Posterior vena cava (tissue), 2 donors: ENCODE measurements at places on chromosomes 1 and 21. TPM values are rescaled to one million over a fixed set of nuclear protein-coding genes. Genes with fewer than 3 reads are reported as not detected.

The ITLN2 gene
- not detected for total RNA-seq

The UBE2U gene
- not detected for total RNA-seq

The INKA2 gene
- total RNA-seq = 16.1 TPM

The SLC2A5 gene
- 3.2 TPM for total RNA-seq

The WNT2B gene
- 3.2 TPM for total RNA-seq

The HSPA6 gene
- total RNA-seq = 6.4 TPM

DNA sequence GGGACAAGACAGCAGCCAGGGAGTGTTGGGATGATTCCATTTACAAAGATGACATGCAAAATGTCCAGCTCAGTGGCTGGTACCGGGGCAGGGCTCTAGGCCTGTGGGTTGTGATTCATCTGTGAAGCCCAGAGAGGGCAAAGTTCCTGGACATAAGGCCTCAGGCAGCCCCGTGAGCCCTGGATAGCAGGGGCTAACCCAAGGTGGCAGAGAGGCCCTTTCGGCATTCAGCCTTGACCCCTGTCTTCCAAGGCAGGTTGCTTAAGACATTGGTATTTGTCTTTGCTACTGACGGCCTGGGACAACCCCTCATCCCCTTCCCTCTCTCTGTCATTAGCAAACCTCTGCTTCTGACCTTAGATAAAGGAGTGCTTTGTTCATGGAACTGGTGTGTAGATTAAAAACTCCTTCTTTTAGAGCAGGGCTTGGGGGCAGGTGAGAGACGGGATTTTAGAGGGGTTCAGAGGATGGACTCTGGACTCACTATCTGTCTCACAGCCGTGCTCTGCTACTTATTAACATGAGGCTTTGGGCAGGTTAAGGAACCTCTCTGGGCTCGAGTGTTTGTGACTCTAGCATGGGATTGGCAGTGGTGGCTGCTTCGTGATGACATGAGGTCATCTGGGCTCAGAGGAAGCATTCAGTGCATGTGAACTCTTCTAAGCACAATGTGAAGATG lies 36.3 kb downstream of the TMEM51 start:
- no peak for DNase-seq

- DNase-seq = no peak
Measured at GRCh38 chr21:38389896-38390295, 108.4 kb downstream of the ERG start.

GRCh38 chr1:211932231-211932932 lies 101.8 kb upstream of the LPGAT1 start:
- no peak for DNase-seq

DNA sequence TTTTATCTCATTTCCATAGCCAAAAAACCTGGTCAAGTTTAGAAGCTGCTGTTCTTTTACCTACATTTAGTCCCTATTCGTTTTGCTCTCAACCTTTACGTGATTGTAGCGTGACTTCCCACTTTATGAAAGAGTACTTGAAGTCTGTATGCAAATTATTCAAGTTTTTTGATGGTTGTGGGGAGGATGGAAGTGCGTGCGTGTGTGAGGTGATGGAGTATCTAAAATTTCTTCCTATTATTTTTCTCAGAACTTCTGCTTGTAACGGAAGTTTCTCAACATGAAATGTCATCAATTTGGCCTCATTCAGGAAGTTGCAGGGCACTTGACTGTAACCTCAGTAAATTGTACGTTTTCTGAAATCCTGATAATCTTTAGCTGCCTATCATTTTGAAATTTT lies 64.0 kb downstream of the SAMSN1 start:
- DNase-seq = no peak

DNA sequence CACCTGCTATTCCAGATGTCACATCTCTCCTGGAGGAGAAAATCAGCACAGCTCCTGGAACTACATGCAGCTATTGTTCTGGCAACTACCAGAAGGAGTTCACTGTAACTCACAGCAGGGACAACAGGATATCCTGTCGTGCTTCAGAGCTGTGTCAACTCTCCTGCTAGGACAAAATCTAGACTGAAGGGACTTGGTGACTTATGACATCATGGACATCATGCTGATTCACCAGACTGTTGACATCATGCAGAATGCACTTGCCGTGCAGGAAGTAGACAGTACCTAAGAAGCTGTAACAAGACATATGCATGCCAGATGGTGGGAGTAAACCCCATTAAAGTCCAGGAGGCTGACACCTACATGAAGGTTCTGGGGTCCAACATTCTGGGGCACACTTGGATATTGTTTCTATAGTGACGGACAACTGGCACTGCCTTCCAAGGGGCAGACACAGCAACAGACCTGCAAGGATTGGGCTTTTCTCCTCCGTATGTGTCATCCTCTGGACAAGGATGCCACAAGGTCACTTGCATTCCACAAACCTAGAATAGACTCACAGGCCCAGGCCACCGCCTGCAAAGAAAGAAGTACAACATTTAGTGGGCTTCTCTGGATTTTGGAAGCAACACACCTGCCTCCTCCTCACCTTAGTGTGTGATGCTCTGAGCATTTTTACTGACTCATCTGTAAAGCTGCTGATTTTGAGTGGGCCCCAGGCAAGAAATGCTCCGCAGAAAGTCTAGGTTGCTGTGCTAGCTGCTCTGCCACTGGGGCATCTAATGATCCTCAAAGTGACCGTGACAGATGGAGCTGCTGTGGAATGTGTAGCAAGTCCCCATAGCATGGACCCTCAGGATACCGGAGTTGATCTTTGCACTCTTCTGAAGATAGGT lies 249.2 kb downstream of the MATN1 start:
- DNase-seq = no peak

- DNase-seq = no peak
Measured at GRCh38 chr1:234942012-234942332, 186.7 kb downstream of the TOMM20 start.

- peak; percentile 26 for DNase-seq
Measured at GRCh38 chr1:204448344-204448964, 36.8 kb upstream of the PPP1R15B start.

- DNase-seq = no peak
Measured at GRCh38 chr1:12251442-12251841, 21.6 kb downstream of the VPS13D start.

DNA sequence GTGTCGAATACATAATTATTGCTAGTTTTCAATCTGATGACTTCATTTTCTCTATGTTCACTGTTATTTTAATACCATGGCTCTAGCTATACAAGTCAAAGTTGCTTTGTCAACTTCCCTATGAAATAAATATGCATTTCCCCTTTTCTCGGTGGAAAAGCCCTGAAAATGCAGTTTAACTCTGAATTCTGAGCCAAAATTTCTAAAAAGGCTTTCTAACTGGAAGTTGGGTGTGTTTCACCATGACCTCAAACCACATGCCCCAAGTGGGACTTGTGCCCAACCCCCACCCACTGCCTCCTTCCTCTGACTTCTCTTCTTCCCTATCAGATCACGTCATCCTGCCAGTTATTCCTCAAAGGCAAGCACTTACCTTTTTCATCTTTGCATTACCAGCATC lies 8.9 kb downstream of the MKNK1 start:
- peak; percentile 92 for DNase-seq

DNA sequence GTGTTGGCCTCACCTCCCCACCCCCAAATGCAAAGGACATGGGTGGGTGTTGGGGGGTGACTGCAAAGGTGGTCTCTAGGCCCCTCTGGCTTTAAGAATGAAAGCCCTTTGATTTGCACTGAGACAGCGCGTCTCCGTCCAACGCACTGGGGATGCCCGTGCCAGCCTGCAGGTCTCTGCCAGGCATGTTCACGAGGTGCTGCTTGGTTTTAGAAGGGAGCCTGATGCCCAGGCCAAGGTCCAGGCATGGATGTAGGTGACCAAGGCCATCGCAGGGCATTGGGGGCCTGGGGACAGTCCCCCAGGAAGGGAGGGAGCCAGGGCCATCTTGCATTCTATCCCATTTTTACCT lies 363.6 kb upstream of the VAMP3 start:
- DNase-seq = no peak

DNA sequence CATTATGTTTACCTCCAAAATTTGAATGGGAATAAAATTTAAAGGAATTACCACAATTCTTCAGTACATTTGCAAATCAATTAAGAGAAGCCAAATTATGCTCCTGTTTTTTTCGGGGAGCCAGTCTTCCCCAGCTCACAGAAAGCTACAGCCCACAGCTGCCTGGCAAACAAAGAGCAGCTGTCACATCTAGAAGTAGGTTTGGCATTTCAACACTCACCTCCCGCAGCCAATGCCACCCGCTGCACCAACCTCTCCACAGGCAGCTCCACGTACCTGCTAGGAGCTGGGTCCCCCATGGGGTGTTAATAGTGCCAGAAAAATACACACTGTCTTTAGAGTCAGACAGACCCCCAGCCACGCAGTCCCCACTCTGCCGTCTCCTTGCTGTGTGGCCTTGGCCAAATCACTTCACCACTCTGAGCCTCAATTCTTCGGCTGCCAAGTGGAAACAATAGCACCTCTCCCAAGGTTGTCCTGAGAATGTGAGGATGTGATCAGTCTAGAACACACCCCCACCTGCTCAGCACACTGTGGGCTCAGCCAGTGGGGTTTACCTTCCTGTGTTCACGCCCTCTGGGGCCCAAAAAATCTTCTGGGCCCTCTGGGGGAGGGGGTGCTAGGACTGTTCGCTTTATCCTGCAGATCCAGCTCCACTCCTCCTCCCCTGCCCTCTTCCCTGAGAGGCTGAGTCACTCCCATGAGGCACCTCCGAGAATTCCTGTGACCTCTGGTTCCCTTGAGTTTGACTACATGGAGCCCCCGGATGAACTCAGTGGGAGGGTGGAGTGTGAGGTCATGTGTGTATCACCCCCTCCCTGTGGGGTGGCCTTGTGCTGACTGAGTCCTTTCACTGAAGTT lies 204.3 kb upstream of the GRIK3 start:
- no peak for DNase-seq

GRCh38 chr21:42983103-42983502 lies 8.7 kb downstream of the PKNOX1 start:
- no peak for DNase-seq

- DNase-seq = no peak
Measured at GRCh38 chr1:78070210-78070609, 24.4 kb downstream of the GIPC2 start.

DNA sequence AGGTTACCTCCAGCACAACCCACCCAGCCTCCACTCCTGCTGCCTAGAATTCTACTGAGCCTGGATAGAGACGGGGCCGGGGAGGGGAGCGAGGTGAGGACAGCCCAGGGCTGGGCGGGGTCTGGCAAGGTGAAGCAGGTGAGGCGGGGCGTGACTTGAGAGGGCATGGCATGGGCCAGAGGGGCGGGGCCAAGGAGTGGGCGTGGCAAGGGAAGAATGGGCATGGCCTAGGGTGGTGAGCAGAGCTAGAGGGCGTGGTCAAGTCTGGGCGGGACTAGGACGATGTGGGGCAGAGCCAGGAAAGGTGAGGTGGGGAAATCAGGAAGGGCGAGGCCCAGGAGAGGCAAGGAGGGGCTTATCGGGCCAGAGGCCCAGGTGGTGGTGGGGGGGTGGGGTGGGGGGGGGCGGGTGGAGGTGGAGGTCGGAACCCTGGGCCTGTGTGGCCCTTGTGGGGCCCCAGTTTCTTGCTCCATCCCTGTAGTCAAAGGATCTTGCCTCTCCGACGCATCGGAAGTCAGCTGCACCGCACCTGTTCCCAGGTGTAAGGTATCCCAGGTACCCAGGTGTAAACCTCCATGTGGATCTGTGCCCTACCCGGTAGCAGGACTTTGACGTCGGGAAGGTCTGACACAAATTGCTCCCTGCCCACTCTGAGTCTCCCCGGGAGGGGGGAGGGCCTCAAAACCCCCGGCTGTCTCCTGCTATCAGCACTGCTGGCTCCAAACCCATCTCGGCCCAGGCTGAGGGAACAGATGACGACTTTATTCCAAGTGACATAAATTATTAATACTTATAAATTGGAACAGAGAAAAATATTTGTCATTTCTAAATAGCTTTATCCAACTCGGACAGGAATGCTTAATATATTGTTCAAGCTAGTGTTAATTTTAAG lies 32.9 kb upstream of the UTS2 start:
- DNase-seq = no peak

DNA sequence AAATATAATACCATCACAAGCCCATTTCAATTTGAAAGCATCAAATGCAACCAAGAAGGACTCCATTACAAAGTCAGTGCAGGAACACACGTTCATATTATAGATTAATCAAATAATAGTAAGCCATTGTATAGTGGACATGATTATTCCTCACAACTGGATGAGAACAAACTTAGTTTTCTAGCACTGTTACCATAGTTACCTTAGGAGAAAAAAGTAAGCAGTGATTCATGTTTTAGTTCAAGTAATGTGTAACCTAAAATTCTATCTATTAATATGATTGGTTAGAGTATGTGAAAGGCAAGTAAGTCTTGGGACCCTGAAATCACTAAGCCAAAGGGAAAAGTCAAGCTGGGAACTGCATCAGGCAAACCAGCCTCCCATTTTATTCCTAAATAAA lies 15.2 kb downstream of the SSX2IP start:
- no peak for DNase-seq

GRCh38 chr1:20660847-20661206 lies 342 bp downstream of the DDOST start:
- DNase-seq = no peak

DNA sequence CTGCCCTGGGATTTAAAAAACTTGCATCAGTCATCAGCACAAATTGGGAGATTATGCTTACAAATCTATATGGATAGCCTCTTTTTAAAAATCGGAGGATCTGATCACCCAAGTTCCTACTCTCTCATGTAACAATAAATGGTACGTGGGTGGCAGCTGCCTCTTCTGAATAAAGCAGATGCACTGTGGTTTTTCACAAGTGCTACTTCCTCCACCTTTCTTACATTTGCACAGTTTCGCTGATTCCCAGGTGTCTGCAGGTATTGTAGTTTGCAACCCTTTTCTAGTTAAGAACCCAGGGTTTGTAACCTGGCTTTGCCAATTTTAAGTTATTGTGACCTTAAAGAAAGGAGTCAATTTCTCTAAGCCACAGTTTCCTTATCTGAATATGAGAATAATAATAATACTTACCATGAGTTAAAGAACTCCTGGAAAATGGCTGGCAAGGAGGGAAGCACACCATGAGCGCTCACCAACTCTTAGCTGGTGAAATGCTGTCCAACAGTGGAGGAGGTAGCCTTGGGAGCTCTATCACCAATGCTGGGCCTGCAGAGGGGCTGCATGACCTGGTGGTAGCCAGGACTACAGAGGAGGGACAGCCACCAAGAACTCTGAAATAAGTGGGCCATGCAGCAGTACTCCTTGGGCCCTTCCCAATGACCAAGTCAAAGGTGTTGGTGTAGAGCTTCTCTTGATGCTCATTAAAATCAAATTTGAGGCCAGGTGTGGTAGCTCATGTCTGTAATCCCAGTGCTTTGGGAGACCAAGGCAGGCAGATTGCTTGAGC lies 30.2 kb upstream of the KCNA2 start:
- no peak for DNase-seq

DNA sequence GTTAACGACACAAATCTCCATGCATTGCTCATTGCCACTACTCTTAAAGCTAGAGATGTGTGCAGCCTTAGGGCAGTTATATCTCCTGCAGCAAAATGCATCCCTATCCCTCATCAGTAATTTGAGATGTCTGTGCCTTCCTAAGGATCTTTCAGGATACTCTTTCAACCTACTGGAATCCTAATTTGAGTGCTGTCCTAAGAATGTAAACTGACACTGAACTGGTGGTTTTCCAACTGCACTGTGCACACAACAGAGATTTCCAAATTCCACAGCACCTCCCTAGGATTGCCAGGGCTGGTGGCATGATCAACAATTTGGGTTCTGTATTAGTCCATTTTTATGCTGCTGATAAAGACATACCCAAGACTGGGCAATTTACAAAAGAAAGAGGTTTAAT lies 193.9 kb downstream of the LTN1 start:
- no peak for DNase-seq

GRCh38 chr1:226069811-226070489 lies 7.4 kb downstream of the H3-3A start:
- no peak for DNase-seq
